CD4-positive, alpha-beta T cell (primary cell): ENCODE measurements at places on chromosomes 12 and 14.

GRCh38 chr12:128111333-128111732 lies 155.6 kb upstream of the TMEM132C start:
- no peak for DNase-seq

- no peak for DNase-seq
These were observed 22.6 kb downstream of the CLSTN3 start for GRCh38 chr12:7152818-7153217.

GRCh38 chr12:114852976-114853529 lies 169.1 kb upstream of the TBX3 start:
- no peak for DNase-seq

GRCh38 chr12:12195516-12195915 lies 71.3 kb downstream of the LRP6 start:
- DNase-seq, result no peak

GRCh38 chr12:92464911-92465310 lies 237.9 kb upstream of the PLEKHG7 start:
- DNase-seq, result no peak

DNA sequence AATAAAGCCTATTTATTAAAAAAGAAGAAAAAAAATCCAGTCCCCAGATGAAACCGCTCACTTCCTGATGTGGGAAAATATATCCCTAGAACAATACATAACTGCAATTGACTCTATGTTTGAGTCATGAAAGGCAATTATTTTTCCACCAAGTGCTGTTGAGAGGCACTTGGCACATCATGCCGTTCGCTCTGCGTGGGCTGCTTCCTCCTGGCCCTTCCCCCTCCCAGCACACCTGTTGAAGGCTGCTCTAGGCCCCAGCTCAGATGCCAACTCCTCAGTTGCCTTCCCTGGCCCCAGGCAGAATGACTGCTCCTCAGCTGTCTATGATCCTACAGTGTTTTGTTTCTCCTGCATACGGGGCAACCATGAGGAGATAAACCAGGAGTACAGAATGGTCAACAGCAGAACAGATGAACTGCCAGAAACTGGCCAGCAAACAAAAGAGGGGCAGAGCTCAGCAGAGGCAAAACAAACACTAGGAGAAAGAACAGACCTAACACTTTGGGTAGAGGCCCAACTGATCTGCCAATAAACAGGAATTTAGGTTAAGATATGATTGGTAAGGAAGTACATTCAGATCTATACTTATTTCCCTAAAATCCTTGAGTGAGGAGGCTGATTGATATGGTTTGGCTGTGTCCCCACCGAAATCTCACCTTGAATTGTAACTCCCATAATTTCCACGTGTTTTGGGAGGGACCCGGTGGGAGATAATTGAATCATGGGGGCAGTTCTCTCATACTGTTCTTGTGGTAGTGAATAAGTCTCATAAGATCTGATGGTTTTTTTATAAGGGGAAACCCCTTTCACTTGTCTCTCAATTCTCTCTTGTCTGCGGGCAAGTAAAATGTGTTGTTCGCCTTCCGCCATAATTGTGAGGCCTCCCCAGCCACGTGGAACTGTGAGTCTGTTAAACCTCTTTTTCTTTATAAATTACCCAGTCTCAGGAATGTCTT lies 58.6 kb downstream of the SLC38A1 start:
- DNase-seq, result peak; percentile 54

GRCh38 chr12:76341436-76342030 lies 6.7 kb downstream of the BBS10 start:
- DNase-seq, result no peak

GRCh38 chr14:68539241-68539737 lies 253.6 kb downstream of the ZFP36L1 start:
- no peak for DNase-seq

DNA sequence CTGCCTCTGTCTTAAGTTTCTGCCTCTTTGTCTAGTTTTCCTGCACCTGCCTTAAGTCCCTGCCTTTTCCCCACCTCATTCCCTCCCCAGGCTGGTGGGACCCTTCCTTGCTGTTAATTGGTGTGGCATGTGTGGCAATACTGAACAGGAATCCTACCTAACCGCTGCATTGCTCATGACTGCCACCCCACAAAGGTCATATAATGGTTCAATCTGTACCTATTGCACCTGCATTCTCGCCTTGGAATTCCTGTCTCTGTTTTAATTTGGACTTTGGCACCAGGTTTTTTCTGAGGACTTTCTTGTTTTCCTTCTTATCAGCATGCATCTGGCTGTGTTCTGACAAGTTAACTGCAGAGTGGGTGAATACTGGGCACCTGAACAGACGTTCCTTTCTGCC lies 966.2 kb upstream of the TMEM132C start:
- DNase-seq, result no peak

- DNase-seq, result no peak
These were observed 48.7 kb upstream of the ABCC9 start for GRCh38 chr12:21989819-21990412.

DNA sequence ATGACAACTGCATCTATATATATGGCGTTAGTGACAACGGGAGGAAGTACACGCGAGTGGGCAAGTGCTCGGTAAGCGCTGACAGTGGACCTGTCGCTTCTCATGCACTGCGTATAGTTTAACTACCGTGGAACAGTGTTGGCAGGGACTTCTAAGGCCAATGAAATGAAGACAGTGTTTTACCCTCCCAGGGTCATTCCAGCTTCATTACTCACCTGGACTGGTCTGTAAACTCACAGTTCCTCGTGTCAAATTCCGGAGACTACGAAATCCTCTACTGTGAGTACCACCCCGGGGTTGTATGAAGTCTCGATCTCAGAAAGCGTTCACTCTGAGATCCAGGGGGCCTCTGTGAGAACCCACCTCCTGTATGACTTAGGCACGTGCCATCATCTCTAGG lies 129.2 kb upstream of the EVL start:
- DNase-seq, result no peak

GRCh38 chr12:45008211-45008610 lies 42.7 kb downstream of the DBX2 start:
- DNase-seq, result no peak
